ENCODE measurements at places on chromosomes 7 and 10.

GRCh38 chr7:4209966-4210365 lies 472.1 kb upstream of the FOXK1 start:
- no peak for DNase-seq

DNA sequence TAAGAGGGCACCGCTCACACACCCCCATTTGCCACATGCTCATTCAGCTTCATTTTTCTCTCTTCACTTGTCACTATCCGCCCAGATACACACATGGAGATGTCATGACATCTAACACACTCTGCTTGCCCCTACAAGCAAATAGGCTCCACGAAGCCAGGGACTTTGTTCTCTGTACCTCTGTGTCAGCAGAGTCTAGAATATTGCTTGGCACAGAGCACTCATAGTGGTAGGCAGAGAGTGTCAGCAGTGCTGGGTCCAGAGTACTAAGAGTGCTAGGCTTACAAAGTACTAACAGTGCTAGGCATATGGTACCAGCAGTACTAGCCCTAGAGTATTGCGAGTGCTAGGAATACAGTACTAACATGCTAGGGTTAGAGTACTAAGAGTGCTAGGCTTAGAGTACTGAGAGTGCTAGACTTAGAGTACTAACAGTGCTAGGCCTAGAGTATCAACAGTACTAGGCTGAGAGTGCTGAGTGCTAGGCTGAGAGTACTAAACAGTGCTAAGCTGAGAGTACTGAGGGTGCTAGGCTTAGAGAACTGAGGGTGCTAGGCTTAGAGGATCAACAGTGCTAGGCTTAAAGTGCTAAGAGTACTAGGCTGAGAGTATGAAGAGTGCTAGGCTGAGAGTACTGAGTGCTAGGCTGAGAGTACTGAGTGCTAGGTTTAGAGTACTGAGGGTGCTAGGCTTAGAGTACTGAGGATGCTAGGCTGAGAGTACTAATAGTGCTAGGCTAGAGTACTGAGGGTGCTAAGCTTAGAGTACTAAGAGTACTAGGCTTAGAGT lies 166.1 kb downstream of the PRKAG2 start:
- DNase-seq, result no peak

DNA sequence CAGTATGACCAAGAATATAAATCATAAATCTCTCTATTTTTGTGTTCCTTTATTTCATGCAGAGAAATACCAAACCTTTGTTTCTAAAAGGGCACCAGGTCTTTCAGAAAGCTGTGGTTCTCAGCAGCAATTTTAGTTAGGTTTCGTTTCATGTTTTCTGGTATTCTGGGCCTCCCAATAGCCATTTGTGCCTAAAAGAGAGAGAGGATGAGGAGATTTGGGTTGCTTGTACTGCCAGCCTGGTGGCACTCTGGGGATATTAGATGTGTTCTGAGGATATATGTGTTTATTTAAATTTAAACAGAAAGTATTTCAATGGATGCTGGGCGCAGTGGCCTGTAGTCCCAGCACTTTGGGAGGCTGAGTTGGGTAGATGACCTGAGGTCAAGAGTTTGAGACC lies 471.7 kb downstream of the AUTS2 start:
- DNase-seq, result no peak

DNA sequence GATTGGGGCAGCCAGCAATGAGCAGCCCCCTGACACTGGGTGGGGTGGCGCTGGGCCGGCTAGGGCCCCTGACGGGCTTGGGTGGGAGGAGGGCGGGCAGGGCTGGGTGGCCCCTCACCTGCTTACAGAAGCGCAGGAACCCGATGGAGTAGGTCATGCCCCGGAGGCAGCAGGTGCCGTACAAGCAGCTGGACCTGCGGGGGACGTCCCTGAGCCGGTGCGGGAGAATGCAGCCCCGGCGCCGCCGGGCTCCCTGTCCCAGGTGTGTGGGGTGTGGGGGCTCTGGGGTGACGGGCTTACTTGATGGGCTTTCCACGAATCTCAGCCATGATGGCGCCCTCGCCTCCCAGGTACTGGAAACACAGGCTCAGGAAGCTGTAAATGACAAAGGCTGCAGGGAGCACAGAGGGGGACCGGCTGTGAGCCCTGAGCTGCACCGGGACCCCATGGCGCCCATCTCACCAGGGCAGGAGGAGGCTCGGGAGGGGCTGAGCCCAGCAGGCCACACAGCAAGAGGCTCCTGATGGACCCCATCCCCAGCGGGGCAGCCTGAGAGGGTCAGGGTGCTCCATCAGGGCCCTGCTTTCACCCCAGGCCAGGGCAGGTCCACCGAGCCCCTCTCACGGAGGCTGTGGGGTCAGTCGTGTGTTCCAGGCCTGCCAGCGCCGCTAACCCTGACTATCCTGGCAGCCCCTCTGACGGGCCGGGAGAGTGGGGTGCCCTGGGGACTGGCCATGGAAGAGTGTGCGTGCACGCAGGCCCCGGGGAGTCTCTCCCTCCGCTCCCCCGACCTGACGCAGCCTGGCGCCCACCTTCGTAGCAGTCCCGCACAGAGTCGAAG lies 5.8 kb downstream of the TMEM184A start:
- no peak for DNase-seq

GRCh38 chr7:45617166-45617565 lies 43.0 kb downstream of the ADCY1 start:
- peak; percentile 4 for DNase-seq

DNA sequence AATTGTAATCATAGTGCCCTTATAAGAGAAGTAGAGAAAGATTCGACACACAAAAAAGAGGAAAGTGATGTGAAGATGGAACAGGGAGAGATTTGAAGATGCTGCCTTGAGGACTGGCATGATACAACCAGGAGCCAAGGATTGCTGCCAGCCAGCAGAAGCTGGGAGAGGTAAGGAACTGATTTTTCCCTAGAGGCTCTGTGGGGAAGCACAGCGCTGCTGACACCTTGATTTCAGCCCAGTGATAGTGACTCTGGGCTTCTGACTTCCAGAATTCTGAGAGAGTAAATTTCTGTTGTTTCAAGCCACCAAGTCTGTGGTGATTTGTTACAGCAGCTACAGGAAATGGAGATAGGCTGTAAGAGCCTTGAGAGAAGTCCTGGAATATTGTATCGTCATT lies 98.2 kb downstream of the RAB11FIP2 start:
- no peak for DNase-seq

DNA sequence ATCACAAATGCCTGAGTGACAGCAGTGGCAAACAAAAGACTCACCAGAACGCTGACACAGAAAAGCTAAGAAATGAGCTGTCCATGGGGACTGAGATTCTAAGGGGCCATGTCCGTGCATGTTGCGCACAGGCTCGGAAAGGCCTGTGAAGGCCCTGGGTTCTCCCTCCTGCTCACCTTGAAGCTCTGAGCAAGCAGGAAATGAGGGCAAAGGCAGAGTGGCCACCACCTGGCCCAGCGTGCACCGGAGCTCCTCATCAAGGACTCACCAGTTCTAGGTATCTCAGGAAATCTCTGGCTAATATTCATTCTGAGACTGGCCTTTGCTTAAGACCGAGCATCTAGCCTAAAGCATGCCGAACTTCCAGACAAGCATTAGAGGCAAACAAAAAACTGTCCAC lies 52.7 kb downstream of the MAD1L1 start:
- DNase-seq, result no peak
